Germinal center (tissue), 1 donor: ENCODE measurements at places on chromosomes 16 and 17.
A peak's percentile ranks its signal among the peaks of the same experiment; 100 is the strongest.

DNA sequence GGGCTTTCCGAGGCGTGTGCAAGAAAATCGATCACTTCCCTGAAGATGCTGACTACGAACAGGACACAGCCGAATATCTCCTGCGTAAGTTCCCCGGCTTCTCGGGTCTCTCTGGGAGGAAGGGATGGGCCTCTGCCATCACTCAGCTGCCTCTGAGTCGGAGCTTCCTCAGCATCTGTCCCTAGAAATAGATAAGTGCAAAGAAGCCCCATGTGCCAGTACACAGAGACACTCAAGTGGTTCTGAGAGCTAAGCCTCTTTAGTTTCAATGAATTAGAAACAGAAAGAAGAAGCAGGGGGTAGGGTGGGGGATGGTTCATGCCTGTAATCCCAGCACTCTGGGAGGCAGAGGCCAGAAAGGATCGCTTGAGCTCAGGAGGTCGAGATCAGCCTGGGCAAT, 90.6 kb downstream of the CACNG3 start:
- DNase-seq = no peak

DNA sequence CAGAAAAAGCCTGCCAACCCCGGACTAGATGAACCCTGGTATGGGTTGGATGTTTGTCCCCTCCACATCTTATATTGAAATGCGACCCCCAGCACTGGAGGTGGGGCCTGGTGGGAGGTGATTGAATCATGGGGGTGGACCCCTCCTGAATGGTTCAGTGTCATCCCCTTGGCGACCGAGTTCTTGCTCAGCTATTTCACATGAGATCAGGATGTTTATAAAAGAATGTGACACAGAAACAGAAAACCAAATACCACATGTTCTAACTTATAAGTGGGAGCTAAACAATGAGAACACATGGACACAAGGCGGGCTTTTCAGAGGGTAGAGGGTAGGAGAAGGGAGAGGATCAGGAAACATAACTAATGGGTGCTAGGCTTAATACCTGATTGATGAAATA, 576.0 kb upstream of the HSBP1 start:
- no peak for DNase-seq

DNA sequence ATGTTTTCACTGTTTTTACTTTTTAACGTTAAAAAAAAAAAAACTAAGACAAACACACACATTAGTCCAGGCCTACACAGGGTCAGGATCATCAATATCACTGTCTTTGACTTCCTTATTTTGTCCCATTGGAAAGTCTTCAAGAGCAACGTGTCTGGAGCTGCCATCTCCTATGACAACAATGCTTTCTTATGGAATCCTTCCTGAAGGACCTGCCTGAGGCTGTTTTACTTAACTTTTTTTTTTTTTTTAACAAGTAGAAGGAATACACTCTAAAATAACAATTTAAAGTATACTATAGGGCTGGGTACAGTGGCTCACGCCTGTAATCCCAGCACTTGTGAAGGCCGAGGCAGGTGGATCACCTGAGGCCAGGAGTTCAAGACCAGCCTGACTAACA, 71.8 kb upstream of the BCAR1 start:
- DNase-seq = no peak

DNA sequence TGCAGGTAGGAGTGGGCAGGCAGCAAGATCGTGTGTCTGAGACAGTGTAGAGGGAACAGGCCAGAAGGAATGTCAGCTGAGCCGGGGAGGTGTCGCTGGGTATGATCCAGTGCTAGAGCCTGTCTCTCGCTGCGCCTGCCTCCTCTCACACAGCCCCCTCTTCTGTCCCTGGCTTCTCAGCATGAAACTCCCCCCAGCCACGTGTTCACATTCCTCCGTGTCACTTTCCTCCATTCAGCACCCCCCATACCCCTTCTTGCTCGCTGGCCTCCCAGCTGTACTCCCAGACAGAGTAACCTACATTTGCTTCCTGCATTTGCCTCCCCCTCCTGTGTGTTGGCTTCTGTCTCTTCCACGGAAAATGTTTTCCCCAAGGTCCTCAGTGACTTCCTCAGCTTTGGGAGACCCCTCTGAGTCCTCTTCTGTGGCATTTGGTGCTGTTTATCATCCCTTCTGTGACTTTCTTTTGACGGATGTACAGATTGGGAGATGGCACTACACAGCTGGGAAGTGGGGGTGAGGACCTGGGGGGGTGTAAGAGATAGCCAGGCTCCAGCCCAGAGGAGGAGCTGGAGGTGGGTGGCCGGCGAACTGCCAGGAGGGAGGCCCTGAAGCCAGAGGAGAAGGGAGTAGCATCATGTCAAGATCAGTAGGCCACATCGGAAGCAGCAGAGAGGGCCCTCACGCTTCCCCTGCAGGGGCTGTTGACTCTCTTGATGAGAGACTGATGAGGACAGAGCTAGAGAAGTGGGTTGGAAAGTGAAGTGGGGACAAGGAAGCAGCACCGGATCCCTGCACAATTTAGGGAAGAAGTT, 19.2 kb downstream of the SGF29 start:
- no peak for DNase-seq

- no peak for DNase-seq
Measured at GRCh38 chr17:16007439-16007838, 7.8 kb downstream of the TTC19 start.

DNA sequence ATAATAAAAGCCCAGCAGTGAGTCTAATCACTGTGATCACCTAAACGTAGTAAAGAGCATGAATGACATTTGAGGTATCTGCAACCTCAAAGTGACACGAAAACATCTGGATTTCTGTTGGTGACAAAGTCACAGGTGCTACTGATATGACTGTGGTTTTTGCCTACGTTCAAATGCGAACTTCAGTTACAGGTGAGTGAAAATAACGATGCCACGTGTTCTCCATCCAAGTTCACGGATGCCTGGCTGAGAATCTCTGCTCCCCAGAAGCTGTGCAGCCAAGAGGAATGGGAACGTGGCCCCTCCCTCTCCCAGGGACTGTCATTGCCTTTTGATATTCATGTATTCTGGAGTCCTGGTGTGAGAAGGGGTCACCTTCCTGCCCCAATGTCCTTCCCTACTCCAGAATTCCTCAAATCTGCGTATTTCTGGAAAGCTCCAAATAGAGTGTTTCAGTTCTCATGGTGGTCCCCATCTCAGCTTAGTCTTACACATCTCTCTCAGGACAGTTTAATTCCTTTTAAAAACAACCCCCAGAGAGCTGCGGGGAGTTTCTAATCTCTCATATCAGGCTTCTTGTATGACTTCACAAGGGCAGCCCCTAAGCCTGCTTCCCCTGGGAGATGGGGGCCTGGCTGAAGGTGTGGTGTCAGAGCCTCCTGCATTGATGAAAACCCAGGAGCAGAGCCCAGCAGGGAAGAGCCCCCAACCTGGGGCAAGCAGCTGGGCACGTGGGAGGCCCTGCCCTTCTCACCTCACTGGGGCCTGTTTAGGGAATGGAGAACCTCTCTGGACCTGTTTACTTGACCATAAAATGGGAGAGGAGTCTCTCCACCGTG, 25.8 kb downstream of the PIK3R5 start:
- DNase-seq = no peak

- no peak for DNase-seq
Measured at GRCh38 chr17:47851764-47852112, 775 bp upstream of the SP6 start.

- peak; percentile 16 for DNase-seq
Measured at GRCh38 chr17:72021417-72022041, 99.3 kb upstream of the SOX9 start.

DNA sequence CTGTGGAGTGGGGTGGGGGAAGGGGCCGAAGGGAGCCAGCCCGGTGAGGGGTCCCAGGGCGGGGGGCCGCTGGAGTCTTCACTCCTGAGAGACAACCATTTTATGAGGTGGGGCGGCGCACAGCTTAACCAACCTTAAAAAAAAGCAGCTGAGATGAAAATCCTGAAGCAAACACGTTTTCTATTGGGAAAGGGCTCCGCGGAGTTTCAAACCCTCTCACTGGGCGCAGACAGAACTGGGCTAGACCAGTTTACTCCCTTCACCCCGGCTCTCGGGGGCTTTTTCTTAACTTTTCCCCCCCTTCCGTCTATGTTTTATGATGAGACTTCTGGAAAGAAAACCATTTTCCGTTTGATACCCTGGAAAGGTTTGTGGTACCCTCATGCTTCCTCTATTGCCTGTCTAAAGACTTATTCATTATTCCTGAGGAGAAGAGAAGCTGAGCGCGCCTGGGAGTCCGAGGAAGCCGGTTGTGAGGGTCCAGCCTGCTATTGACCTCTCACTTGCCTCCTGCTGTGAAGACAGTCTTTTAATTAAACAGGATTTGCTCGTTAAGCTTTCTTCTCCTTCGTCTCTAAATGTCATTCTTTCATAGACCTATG, 482 bp upstream of the SSH2 start:
- no peak for DNase-seq
